ENCODE measurements at places on chromosomes 11 and 22.

- no peak for DNase-seq
These were observed 12.5 kb upstream of the TCF20 start for GRCh38 chr22:42282943-42283277.

GRCh38 chr22:48091656-48092223 lies 1329.3 kb downstream of the TBC1D22A start:
- DNase-seq, result no peak

DNA sequence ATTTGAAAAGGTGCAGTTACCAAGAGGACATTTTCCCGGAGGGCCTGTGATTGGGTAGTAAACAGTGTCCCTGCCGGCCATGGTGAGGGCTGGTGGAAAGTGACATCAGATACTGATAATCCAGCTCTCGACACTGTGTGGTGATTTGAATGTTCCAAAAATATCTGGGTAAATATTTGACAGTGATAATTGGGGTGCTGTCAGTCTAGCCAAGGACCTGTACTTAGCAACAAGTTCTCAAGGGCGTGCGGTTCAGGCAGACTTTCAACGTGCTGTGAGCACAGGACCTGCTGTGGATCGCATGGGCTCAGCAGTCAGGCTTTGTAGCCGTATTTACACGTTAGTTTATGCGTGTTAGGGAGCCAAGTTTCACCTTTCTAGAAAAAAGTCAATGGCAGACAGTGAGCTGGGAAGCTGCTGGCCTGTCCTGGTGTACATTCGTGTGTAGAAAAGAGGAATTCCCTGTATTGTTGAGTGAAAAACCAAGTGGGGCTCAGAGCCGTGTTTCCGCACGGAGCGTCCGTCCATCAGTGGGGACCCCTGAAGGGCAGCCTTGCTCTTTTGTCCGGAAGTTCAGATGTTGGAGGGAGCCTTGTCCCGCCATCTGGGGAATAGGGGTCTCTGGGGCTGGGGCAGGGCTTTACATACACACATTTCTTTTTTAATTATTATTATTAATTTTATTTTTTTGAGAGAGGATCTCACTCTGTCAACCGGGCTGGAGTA lies 11.3 kb downstream of the TRMU start:
- no peak for DNase-seq

DNA sequence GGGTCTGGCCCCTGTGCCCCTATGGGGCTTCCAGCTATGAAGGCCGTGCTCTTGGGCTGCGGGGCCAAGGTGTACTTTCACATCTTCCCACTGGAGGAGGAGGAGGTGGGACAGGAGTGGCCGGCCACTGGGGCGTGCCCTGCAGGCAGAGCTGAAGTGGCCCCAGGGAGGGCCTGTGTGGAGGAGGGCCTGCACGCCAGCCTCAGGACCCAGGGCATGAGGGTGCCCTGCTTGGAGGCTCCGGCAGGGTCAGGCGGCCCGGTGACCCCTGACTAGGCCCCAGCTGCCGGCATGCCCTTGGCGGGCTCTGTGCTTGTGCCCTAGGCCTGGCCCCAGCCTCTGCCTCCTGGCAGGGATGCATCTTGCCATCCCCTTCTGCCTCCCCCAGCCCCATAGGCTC lies 5.2 kb downstream of the PRR5 start:
- DNase-seq, result no peak

GRCh38 chr11:69467196-69467595 lies 14.3 kb upstream of the LINC01488 start:
- DNase-seq, result no peak

DNA sequence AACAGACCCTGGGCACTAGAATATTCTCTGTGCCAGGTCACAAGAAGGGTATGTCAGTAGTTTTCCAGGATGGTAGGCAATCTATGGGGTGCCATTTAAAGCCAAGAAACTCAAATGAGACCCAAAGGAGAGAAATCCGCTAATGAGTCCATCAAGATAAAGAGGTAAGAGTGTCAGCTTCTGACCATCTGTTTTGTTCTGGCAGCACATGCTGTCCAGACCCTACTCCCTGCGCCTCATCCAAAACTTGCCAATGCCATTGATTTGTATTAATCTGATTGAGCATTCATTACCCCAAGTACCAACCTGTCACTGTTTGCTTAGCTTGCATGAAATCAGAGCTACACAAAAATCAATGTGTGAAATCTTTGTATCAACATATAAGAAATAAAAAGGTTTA lies 229.0 kb downstream of the BLID start:
- DNase-seq, result no peak

GRCh38 chr11:58775066-58775708 lies 43.4 kb upstream of the GLYAT start:
- no peak for DNase-seq

GRCh38 chr22:50674606-50675552 lies 2.3 kb downstream of the SHANK3 start:
- DNase-seq, result no peak

DNA sequence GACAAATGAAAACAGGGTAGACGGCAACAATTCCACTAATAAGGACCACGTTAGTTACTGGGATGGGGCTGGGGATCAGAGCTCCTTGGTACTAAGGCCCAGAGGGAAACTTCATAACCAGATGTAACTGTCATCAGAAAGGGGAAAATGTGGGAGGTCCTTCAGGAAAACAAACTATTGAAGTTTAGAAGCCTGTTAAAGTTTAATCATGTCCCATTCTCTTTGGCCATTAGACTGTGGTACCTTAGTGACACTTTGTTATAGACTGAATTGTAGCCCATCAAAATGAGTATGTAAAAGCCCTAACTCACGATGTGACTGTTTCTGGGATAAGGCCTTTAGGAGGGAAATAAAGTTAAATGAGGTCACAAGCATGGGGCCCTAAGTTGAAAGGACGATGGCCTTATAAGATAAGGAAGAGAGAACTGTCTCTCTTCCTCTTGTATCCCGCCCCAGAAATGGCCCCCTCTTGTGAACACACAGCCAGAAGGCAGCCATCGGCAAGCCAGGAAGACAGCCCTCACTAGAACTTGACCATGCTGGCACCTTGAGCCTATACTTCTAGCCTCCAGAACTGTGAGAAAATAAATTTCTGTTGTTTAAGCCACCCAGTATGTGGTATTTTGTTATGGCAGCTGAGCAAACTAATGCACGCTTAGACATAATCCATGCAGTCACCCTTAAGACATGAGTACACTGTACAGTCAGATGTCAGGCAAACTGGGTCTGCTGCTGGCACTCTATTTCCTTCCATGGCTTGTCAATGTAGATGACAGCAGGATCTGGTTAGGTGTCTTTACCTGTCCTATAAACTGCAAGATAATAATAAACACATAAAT lies 26.9 kb upstream of the USP47 start:
- no peak for DNase-seq

DNA sequence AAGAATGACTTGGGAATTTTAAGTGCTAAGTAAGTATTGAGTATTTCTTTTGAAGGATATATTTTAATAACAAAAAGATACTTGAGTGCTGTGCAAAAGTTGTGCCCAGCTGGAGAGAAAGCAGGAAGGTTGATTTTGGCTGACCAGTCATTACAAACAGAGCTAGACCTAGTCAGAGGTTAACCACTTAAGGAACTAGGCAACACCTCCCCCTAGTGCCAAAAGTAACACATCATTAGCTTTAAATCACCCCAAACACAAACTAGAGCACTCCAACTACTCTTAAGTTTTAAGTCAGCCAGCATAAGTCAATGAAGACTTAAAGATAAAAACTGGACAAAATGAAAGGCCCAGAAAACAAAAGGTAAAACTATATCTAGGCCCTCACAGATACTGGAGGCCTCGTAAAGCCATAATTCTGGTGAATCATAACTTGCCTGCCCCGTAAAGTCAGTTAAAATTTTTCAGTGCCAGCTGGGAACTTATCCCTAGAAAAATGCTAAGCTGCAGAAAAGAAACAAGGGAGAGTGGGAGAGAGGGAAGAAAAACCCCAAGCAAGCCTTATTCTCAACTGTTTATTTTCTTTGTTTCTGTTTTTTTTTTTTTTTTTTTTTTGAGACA lies 4.6 kb downstream of the TMEM9B start:
- DNase-seq, result peak; percentile 75

DNA sequence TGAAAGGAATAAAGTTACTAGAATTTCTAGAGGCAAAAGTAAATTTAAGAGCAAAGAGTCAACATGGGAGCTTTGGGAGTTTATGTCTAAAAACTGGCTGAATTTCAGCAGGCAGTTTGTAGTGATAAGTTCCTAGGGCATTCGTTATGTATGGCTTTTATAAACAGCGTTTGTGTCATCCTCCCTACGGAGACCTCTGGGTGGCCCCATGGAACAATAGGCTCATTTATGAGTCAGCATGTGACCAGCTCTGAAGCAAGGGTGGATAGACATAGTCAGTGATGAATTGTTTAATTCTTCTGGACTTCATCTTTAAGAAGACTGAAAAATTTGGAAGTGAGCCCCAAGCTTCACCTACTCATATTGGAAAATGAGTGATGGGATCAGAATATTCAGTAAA lies 37.1 kb downstream of the SVIP start:
- no peak for DNase-seq

- no peak for DNase-seq
These were observed 8.6 kb upstream of the GTSE1 start for GRCh38 chr22:46287873-46288751.

DNA sequence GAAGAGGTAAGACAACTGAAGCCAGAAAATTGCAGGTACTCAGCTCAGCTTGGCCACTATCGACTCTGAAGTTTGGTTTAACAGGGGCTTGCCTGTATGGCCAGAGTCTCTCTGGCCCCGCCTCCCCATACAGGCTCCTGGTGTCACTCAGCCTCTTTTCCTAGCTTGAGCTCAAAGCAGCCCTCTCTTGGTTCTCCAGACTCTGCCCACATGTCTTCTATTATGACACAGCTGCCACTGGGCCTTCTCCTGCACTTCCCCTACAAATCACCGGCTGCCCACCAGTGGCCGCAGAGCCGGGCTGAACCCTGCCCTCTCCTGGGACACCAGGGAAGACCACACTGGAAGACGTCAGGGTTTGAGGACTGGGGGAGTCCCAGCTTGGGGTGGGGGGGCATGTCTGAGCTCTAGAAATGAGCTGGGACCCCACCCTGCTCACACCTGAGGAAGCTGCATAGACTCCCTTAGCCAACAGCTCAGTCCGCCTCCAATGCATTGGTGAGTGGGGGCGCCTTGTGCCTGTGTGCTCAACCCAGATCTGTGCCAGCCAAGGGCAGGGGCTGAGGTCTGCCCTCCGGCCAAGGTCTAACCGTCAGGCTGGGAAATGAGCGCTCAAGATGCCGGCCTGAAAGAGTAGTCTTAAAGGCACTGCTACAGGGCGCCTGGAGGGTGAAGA lies 94.4 kb upstream of the LMO1 start:
- no peak for DNase-seq

GRCh38 chr11:130531061-130531460 lies 82.6 kb downstream of the ADAMTS15 start:
- DNase-seq, result no peak

DNA sequence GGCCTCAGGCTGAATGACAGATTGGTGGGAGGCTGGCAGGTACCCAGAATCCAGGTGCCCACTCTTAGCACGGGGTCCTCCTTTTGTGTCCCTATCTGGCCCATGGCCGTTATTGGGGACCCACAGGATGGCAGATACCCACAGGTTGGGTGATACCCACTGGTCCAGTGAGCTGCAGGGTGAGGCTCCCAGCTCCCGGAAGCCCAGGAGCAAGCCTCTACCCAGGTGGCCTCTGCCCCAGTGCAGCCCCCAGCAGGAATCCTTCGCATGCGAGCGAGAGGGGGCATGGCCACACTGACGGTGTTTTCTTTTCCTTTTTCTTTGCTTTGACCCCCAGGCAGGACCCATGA lies 116.1 kb downstream of the PHF21B start:
- no peak for DNase-seq

DNA sequence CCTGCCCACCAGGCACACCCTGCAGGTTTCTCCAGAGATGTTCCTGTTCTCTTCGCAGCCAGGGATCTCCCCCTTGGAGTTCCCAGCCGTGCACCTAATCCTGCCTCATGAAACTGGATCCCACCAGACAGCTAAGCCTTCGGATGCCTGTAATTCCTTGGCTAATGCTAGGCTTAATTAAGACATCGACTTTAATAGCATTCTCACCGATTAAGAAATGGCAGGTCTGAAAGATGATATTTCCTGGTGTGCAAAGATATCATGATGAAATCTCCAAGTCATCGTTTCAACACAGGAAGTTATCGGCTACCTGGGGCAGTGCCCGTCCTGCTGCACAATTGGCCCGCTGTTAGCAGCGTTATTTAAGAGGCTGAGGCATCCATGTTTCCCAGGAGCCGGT lies 41.5 kb upstream of the CCND1 start:
- no peak for DNase-seq

- no peak for DNase-seq
These were observed 220.3 kb downstream of the ADAMTS15 start for GRCh38 chr11:130668751-130669150.

- DNase-seq, result no peak
These were observed 260.8 kb upstream of the POU2AF2 start for GRCh38 chr11:110984693-110985092.

DNA sequence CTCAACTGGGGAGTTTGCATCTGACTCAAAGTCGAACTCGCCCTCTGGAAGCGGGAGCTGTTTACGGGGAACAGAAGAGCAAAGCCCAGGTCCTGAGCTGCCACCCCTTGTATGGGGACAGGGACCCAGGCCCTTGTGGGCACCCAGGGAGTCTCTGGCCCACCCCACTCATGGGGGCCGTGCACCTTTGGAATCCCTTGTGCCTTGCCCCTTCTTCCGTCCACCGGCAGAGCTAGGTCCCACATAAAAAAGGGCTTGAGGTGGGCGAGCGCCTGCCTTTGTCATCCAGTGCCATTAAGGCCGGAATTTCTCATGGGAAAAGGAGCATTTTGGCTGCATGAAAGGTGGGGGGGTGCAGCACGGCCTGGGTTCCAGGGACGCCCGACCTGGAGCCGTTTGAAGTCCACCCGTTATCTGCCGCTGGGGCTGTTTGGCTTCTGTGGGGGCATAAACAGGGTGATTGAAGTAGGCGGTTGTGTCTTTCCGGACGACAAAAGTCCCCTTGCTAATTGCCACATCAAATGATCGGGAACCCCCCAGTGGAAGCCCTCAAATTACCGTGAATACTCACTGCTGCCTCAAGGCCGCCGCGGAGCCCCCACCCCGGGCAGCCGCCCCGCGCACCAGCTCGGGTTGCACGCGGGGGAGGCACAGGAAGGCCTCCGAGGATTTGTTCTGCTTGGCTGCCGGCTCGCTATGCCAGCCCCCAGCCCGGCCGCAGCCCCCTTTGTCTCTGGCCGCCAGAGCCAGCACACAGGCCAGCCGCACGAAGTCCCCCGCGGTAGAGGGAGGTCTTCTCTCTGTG lies 49.0 kb upstream of the FGF3 start:
- DNase-seq, result no peak

GRCh38 chr11:15473954-15474837 lies 359.5 kb downstream of the INSC start:
- DNase-seq, result no peak

DNA sequence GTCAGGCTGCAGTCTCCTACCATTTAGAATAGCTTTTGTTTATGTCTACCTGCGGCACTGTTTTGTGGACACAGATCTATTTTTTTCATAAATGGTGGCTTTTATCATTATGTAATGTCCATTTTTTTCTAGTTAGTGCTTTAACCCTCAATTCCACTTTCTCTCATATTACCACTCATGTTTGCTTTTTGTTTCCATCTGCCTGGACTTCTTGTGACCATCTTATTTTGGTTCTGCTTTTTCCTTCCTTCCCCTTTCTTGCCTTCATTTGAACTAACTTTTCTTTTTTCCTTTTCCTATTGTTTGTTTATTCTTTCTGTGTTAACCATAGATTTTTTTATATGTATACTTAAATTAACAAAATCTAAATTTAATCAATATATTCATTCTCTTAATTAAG lies 98.5 kb upstream of the SLC22A12 start:
- DNase-seq, result no peak

- DNase-seq, result no peak
These were observed 39.2 kb downstream of the BIRC2 start for GRCh38 chr11:102386136-102386734.

GRCh38 chr11:15841931-15842740 lies 514.2 kb downstream of the SOX6 start:
- no peak for DNase-seq
